ENCODE measurements at places on chromosomes 7 and 10.

DNA sequence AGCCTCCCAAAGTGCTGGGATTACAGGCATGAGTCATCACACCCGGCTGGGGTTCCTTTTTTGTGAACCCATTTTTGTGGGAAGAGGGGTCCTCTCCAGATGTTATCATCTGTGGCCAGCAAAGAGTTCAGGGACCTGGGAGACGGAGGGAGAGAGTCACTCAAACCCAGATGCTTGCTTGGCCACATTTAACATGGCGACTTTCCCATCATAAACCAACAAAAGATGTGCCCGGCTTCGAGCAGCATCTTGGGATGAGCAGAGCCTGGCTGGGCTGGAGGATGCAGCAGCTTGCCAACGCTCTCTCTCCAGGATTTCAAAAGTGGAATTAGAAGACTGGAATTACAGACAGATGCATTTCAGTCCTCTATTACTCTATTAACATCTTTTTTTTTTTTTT, 19.1 kb upstream of the HABP2 start:
- DNase-seq = no peak

DNA sequence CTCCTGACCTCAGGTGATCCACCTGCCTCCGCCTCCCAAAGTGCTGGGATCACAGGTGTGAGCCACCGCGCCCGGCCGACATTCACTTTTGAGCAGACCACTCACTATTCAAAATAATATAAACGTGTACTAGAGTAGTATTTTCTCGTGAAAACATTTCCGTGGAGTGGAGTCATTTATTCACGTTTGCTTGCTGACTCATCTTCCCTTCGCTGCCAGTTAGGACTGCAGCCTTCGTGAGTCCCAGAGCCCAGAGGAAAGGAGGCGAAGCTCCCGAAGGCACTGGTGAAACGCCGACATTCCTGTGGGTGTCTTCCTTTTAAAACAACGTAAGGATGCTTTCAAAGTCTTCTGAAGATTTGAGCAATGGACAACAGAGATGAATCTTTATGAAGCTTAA, 10.9 kb upstream of the INPP5A start:
- DNase-seq = no peak

GRCh38 chr10:71873582-71874211, 22.6 kb upstream of the PSAP start:
- DNase-seq = no peak

- DNase-seq = no peak
Measured at GRCh38 chr7:37356911-37357636, 91.6 kb downstream of the ELMO1 start.

DNA sequence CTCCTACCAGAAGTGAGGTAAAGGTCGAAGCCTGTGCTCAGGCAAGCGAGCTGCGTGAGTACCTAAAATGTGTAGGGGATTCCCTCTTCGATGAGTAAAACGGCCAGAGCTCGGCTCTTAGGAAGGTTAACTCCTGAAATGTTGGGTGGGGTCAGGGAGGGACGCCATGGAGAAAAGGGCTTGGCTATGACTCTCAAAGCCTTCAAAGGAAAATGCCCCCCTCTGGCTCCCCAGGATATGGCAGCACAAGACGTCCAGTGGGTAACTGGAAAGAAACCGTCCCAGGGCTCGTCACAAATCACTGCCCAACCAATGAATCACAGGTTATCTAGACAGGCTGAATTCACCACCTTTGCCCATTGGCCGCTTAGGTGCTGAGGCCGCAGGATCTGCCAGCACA, 58.0 kb downstream of the CALML3 start:
- DNase-seq = no peak

DNA sequence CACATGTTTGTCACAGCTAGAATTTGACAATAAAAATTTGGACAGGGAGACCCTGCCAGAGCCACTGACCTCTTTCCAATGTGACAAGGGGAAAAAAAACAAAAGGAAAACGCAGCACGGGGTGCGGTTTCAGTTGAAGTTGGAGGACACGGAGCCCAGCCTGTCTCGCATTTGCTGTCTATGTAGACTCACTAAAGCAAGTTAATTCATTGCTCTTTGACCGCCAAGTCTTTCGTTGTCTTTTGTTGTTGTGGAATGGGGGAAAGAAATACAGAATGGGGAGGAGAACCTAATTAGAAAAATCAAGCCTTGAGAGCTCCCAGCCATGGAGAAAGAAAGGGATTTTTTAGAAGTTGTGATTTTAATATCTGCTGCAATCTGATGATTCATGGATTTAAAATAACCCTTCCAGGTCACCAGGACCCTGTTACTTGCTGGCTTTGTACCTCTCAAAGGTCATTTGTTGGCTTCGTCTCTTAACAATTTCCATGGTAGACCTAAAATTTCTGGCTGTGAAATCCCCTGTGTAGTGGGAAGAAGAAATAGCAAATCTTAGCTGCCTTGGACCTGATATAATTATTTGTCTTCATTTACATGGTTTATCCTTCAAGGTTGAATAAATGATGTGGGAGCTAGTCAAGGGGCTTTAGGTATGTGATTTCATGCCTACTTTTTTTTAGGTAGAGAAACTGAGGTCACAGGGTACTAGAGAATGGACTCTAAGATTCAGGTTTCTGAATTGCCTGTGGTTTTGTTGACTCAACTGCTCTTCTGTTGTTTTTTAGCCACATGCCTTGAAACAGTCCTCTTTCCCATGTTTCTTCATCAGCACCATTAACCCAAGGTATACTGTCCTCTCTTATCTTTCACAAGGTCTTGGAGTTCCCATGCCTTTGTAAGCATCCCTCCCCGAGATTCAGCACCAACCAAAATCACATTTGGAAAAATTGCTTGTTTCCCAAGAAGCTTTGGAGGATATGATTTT, 78.7 kb downstream of the TCF7L2 start:
- no peak for DNase-seq

- no peak for DNase-seq
Measured at GRCh38 chr10:84344526-84344925, 16.1 kb downstream of the CCSER2 start.

DNA sequence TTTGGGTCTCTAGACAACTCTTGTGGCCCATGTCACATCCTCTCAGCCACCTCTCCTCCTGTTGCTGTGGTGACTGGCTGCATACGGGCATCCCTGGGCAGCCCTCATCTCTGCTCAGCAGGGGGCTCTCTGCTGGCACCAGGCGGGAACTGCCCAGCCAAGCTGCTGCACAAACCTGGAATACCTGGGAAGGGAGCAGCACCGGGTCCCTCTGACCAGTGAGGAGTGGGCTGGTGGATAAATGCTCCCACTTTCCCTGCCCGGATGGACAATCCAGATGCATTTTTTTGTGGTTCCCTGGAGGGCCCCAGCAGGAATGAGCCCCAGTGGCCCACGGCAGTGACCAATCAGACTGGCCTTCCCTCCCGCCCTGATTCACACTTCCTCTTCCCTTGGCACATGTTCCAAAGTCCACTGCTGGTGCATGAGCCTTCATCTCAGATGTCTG, 21.9 kb downstream of the GRID1 start:
- no peak for DNase-seq

DNA sequence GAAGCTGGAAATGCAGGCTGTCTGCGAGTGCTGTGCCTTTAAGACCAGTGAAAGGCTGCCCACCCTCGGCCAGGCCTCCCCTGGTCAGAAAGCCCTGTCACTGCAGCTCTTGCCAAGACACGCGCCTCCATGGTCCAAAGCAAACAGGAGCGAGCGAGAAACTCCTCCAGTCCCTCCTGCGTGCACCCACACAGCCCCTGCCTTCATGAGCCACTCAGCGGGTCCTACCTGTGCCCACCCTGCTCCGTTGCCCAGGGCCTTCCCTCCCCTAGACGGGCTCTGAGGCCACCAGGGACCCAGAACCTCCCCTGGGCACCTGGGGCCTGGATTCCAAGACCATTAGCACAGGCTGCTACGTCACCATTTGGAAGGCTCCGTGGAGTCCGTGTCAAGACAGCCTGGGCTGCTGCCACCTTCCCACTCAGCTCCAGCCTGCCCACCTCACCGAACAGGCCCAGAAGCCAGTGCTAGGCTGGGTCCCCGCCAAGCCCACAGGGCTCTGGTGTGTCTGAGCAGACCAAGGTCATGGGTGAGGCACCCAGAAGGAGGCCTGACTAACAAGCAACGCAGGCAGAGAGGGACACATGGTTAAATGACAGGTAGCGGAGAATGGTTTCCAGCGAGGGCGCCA, 144.5 kb downstream of the NEURL1 start:
- DNase-seq = peak; percentile 29

DNA sequence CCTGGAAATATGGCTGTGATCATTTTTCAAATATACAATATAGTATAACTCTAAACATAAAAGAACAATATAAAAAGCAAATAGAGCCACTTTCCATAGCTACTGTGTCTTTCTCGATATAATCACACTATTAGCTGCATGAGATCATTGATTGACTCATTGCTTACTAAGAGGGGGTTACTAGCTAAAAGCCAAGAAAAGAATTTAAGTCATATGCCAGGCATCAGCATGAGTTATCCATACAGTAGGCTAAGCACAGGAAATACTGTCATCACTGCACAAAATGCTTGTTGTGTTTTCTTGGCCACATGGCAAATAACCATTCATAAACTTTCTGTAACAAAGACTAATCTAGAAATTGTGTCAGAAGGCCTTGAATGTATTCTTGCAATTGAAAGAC, 18.8 kb upstream of the ABCB5 start:
- no peak for DNase-seq

DNA sequence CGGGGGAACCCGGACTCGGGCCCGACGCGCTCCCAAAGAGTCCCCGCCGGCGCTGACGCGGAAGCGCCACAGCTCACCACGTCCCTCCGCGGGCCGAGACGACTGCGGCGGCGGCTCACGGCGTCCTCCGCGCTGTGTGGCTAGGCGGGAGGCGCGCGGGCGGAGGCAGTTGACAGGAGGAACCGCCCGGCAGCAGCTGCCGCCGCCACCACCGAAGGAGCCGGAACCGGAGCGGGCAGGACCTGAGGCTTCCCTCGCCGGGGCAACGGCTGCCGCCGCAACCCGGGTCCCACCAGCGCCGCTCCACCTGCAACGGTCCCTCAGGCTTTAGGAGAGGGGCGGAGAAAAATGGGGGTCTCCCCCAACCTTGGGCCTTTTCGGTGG, 334 bp downstream of the ZNF800 start:
- no peak for DNase-seq

GRCh38 chr7:31950091-31950755, 120.0 kb downstream of the PDE1C start:
- no peak for DNase-seq

DNA sequence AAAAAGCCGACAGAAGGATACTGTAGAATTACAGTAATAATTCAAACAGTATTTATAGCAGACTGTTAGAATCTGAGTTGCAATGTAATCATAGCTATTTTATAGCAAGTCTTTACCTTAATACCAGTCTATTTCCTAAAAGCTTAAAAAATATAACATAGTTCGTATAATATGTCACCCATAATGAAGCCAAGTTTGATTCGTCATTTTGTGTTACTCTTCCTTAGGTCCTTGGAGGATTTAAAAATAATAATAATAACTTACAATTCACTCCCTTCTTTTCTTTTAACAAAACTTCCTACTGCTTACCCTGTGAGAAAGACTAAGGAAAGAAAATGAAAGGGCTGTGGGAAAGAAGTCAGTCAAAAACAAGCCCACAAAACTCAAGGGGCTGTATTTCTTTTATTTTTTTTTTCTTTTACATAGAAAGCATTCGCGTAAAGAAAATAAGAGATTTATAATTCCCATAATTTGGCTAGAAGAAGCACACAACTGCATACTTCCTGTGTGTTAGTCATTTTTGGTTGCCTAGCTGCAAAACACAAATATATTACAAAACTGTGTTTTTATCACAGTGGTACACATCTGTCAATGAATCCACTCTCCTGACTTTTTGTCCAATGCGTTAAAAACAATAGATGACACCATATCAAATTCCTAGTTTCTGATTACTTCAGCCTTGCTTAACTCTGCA, 187.2 kb upstream of the CELF2 start:
- no peak for DNase-seq

All from omental fat pad (tissue), 4 donors.